ENCODE measurements at places on chromosomes 4 and X. TPM values are rescaled to one million over a fixed set of nuclear protein-coding genes. Genes with fewer than 3 reads are reported as not detected.

- DNase-seq: no peak
- no peaks in the 10 kb centered on the region for H3K27me3 ChIP-seq
- H3K4me3 ChIP-seq: no peak overlapping the region
- H3K4me1 ChIP-seq: no peaks in the 10 kb centered on the region
- H3K36me3 ChIP-seq: no peaks in the 10 kb centered on the region
Measured at GRCh38 chrX:49214996-49215526, 15.1 kb upstream of the SYP start.

DNA sequence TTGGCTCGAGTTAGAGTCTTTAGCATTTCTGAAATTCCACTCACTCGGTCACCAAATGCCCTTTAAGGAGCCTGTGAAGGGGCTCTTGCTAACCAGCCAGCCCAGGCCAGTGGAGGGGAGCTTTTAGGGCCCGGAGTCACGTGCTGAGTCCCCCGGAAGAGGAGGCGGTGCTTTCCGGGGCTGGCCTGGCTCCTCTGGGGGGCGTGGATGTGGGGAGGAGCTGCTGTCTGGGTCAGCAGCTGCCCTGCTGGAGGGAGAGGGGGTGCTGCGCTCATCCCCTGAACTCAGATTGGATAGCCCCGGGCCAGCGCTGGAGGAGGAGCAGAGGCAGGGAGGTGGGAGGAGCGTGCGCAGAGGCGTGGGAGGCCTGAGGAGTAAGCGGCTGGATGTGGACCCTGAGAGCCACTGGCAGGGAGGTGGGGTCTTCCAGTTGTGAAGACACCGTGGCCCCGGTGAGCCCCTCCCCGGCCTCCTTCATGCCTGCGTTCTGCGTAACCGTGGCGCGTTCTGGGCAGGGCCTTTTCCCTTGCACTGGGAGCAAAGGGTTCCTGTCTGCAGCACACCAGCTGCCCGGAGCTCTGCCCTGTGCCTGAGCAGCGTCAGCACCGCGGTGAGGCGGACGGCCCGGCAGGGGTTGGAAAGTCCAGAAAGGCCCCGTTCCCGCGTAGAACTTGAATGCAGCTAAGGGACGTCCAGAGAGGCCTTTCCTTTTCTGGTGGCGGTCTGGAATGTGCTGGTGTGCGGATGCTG is 19.7 kb downstream of the MAEA start:
- peak overlapping the region; percentile 64 for H3K4me3 ChIP-seq
- H3K4me1 ChIP-seq: peaks cover 59% of the 10 kb centered on the region
- peak; percentile 74 for DNase-seq
- H3K36me3 ChIP-seq: peaks cover 36% of the 10 kb centered on the region

GRCh38 chrX:132590350-132591026 is 101.7 kb upstream of the MBNL3 start:
- H3K27ac ChIP-seq: no peak overlapping the region
- no peaks in the 10 kb centered on the region for H3K27me3 ChIP-seq
- H3K4me1 ChIP-seq: no peaks in the 10 kb centered on the region
- H3K4me3 ChIP-seq: no peak overlapping the region
- DNase-seq: no peak
- no peaks in the 10 kb centered on the region for H3K36me3 ChIP-seq

- peaks cover 45% of the 10 kb centered on the region for H3K4me1 ChIP-seq
- H3K36me3 ChIP-seq: peaks cover 21% of the 10 kb centered on the region
- H3K27me3 ChIP-seq: no peaks in the 10 kb centered on the region
Measured at GRCh38 chr4:103075435-103075893, 1.1 kb downstream of the SLC9B2 start.

DNA sequence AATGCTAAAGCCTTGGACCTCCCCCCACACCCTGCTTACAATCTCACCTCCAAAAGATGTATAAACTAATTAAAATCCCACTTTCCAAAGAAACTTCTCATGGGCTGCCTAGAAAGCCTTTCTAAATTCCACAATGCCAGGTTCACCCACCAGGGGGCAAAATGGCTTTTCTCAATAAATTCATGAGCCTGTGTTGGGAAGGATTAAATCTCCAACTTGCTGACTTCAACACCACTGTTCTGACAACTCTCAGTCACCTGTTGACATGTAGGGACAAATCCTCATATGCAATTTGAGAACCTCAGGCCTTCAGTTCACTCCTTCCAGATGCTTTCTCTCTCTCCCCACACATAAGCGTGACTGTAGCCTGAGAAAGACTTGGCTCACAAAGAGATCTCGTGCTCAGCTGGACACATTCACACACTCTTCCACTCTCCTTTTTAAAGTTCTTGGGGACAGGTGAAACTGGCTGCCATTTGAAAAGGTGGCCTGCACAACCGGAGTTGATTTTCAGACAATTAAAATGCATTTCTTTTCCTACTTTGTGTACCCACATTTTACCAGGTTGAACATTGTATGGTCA is 88.6 kb upstream of the PRPS2 start:
- no peaks in the 10 kb centered on the region for H3K4me1 ChIP-seq
- H3K36me3 ChIP-seq: no peaks in the 10 kb centered on the region
- DNase-seq: peak; percentile 27
- no peak overlapping the region for H3K27ac ChIP-seq
- H3K4me3 ChIP-seq: no peak overlapping the region

- no peak overlapping the region for H3K27ac ChIP-seq
- DNase-seq: peak; percentile 1
- H3K4me1 ChIP-seq: no peaks in the 10 kb centered on the region
- no peaks in the 10 kb centered on the region for H3K36me3 ChIP-seq
Measured at GRCh38 chr4:7422898-7423180, 11.9 kb downstream of the PSAPL1 start.

- H3K36me3 ChIP-seq: no peaks in the 10 kb centered on the region
- H3K4me1 ChIP-seq: no peaks in the 10 kb centered on the region
- no peak overlapping the region for H3K27ac ChIP-seq
- no peak overlapping the region for H3K4me3 ChIP-seq
Measured at GRCh38 chr4:175927121-175927520, 115.1 kb upstream of the GPM6A start.

DNA sequence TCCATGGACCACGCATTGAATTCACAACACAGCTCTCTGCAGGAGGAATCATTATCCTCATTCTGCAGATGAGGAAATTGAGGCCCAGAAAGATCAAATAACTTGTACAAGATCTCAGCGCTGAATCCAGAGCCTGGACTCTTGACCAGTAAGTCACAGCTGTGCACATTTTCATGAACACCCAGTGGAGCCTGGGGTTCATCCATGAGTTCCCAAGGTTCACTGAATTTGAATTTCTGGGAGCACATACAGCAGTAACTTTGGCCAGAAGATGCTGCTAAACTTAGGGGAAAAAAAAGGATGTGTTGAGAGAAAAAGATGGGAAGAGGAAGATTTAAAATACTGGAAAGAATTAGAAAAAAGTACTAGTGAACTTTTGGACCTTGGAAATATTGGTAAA is 218.7 kb upstream of the PPARGC1A start:
- no peak overlapping the region for H3K4me3 ChIP-seq
- H3K27ac ChIP-seq: no peak overlapping the region
- H3K36me3 ChIP-seq: no peaks in the 10 kb centered on the region
- H3K27me3 ChIP-seq: no peaks in the 10 kb centered on the region
- DNase-seq: no peak
- H3K4me1 ChIP-seq: no peaks in the 10 kb centered on the region

DNA sequence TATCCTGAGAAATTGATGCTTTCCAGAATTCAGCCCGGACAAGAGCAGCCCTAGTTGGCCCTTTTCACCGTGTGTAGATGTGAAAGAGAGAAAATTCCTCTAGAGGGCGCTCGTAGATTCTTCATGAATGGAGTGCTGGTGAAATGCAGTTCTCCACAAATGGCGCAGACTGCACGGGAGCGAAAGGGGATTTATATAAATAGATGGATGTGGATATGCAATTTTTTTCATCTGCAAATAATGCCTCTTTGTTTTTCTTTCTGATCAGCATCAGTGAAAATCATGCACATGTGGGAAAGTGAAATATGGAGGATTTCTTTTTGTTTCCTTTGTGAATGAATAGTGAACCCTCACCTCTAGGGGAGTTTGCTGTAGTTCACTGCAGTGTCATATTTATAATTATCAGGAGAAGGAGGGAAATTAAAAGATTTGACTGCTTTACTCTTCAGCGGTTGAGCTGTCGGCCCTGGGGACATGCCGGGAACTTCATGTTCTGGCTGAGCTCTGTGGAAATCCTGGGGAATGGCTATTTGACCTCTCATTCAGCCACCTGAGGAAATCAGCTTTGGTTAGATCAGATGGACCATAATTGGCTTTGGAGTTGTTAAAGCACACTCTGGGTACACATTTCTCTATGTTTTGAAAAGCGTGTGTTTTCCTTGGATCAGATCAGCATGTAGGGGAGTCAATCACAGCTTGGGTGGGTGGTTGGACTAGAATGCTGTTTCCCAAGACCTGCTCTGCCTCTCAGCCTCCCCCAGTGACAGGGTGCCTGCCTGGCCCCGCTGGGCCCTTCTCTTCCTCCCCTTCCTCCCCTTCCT is 115.0 kb upstream of the SHISA3 start:
- H3K4me3 ChIP-seq: no peak overlapping the region
- H3K27ac ChIP-seq: no peak overlapping the region
- H3K36me3 ChIP-seq: no peaks in the 10 kb centered on the region
- H3K27me3 ChIP-seq: peaks cover 14% of the 10 kb centered on the region
- peaks cover 5% of the 10 kb centered on the region for H3K4me1 ChIP-seq

- peaks cover 64% of the 10 kb centered on the region for H3K4me1 ChIP-seq
- no peak overlapping the region for H3K4me3 ChIP-seq
- no peaks in the 10 kb centered on the region for H3K27me3 ChIP-seq
- H3K27ac ChIP-seq: no peak overlapping the region
- DNase-seq: no peak
Measured at GRCh38 chrX:130103605-130104004, 6.7 kb downstream of the ELF4 start.

GRCh38 chr4:74900862-74901261 is 32.1 kb upstream of the PARM1 start:
- no peaks in the 10 kb centered on the region for H3K36me3 ChIP-seq
- H3K27me3 ChIP-seq: peaks cover 2% of the 10 kb centered on the region
- no peak overlapping the region for H3K4me3 ChIP-seq

DNA sequence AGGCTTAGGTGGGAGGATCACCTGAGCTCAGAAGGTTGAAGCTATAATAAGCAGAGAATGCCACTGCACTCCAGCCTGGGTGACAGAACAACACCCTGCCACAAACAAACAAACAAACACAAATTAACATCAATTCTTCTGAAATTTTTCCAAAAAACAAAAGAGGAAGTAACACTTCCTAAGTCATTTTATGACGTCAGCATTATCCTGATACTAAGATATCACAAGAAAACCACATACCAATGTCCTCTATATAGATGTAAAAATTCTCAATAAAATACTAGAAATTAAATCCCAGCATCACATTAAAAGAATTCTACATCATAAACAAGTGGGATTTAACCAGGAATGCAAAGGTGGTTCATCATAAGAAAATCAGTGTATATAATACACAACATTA is 64.4 kb upstream of the STK26 start:
- no peak overlapping the region for H3K4me3 ChIP-seq
- DNase-seq: no peak
- peaks cover 17% of the 10 kb centered on the region for H3K4me1 ChIP-seq
- no peaks in the 10 kb centered on the region for H3K27me3 ChIP-seq

GRCh38 chr4:77434299-77435092 is 171.1 kb upstream of the CXCL13 start:
- DNase-seq: no peak
- no peaks in the 10 kb centered on the region for H3K36me3 ChIP-seq
- H3K27ac ChIP-seq: no peak overlapping the region
- no peak overlapping the region for H3K4me3 ChIP-seq
- H3K4me1 ChIP-seq: peaks cover 9% of the 10 kb centered on the region

DNA sequence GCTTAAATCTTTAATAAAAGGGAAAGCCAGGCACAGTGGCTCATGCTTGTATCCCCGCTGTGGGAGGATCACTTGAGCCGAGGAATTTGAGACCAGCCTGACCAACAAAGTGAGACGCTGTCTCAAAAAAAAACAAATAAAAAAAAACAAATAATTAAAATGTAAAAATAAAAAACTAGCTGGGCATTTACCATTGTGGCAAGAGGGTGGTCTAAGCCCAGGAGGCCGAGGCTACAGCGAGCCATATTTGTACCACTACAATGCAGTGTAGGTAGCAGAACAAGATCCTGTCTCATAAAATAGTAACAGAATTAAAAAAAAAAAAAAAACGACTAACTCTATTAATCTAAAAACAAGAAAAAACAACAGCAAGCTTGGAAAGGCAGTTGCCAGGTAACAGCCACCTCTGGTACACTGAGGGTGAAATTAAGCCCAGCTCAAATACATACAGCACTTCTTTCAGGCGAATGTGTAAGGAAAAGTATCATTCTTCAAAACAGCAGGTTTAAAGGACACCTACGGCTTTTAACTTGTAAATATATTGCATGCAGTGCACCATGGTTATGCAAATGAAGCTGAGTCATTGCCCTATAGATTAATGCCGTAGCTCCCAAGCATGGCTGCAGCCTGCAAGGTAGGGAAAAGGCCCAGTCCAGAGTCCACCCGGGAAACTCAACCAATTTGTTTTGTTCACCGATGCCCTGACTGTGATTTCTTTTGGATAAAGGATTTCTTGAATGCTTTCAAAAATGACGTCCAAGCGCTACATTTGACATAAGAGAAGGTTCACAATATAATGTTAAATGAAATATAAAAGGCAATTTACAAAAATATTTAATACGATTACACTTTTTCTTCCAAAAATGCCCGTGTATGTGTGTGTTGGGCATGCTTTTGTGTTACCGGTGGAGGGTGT is 14.5 kb upstream of the TXLNG start:
- H3K27ac ChIP-seq: no peak overlapping the region
- no peaks in the 10 kb centered on the region for H3K27me3 ChIP-seq
- DNase-seq: no peak
- H3K4me1 ChIP-seq: no peaks in the 10 kb centered on the region
- no peaks in the 10 kb centered on the region for H3K36me3 ChIP-seq
- H3K4me3 ChIP-seq: no peak overlapping the region

DNA sequence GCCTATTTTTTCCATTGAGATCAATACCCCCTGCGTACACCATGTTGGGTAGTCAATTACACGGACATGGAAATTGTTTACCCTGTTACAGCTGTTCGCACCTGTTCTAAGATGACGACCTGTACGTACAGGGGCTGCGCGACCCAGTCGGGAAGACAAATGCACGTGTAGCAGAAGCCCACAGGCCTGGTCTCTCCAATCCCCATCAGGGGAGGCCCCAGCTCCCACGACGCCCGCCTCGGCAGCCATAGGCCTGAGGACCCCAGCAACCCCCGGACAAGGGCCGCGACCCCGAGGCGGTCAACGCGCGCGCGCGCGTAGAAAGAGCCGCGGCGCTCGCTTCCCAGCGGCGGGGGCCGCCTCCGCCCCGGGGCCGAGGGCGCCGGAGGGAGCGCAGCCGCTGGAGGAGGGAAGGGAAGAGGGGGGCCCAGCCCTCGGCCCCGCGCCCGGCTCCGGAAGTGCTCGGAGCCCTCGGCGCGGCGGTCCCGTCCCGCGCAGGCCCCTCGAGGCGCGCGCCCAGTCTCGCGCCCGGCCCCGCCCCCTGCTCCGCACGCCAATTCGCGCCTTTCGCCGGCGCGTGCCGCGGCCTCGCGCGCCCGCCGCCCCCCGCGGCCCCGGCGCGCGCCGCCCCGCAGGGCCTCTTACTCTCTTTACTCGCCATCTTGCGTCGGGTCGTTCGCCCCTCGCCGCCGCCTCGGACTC is 618 bp downstream of the RBBP7 start:
- H3K4me1 ChIP-seq: peaks cover 24% of the 10 kb centered on the region
- DNase-seq: peak; percentile 71
- peak overlapping the region; percentile 95 for H3K27ac ChIP-seq
- peak overlapping the region; percentile 93 for H3K4me3 ChIP-seq
- H3K36me3 ChIP-seq: peaks cover 28% of the 10 kb centered on the region
- H3K27me3 ChIP-seq: no peaks in the 10 kb centered on the region

GRCh38 chrX:106649523-106650428 is 38.0 kb downstream of the RADX start:
- H3K27ac ChIP-seq: no peak overlapping the region
- H3K27me3 ChIP-seq: no peaks in the 10 kb centered on the region
- H3K36me3 ChIP-seq: peaks cover 7% of the 10 kb centered on the region
- DNase-seq: no peak
- H3K4me3 ChIP-seq: no peak overlapping the region

FAM114A1 gene
- 0.26 TPM for total RNA-seq

PABPC1L2B gene
- not detected for total RNA-seq

SPANXD gene
- not detected for total RNA-seq

PAGE4 gene
- not detected for total RNA-seq

EPGN gene
- 0.14 TPM for total RNA-seq

Measured in activated CD4-positive, alpha-beta T cell treated with anti-CD3 and anti-CD28 coated beads for 36 hours (primary cell).